ENCODE measurements at places on chromosomes 6 and 20.

GRCh38 chr6:18835976-18836375, 448.8 kb downstream of the RNF144B start:
- no peak for DNase-seq

- no peak for DNase-seq
Measured at GRCh38 chr20:20393207-20394120, 25.6 kb downstream of the INSM1 start.

DNA sequence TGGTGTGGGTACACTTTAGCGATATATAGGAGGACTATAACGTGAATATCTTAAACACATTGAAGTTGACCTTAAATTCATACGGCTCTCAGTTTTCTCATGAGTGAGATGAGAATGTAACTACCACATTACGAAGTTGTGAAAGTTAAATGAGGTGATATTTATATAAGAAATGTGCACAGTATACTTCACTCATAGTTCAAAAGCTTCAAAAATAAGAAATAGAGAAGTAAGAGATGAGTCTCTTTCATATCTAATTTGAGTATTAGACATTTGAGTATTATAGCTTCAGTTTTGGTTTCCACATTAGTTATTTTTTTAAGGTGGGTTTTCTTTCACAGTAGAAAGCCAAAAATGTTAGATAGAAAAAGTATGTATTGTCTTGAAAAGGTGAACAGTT, 183.3 kb downstream of the NKAIN2 start:
- DNase-seq: no peak

DNA sequence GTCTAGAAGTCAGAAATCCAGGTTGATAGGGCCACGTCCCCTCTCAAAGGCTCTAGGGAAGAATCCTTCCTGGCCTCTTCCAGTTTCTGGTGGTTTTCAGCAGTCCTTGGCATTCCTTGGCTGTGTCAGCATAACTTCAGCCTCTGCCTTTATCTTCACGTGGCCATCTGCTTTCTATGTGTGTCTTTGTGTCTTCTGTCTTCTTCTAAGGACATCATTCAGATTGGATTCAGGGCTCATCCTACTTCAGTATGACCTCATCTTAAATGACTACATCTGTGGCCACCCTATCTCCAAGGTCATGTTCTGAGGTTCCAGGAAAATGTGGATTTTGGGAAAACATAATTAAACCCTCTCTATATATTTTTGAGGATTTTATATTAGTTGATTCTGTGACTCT, 23.0 kb downstream of the C6orf89 start:
- DNase-seq: no peak

- DNase-seq: no peak
Measured at GRCh38 chr6:54595844-54596243, 250.7 kb upstream of the FAM83B start.

GRCh38 chr6:35370785-35371493, 28.6 kb downstream of the PPARD start:
- no peak for DNase-seq

GRCh38 chr6:7562769-7563168, 21.3 kb downstream of the DSP start:
- no peak for DNase-seq

DNA sequence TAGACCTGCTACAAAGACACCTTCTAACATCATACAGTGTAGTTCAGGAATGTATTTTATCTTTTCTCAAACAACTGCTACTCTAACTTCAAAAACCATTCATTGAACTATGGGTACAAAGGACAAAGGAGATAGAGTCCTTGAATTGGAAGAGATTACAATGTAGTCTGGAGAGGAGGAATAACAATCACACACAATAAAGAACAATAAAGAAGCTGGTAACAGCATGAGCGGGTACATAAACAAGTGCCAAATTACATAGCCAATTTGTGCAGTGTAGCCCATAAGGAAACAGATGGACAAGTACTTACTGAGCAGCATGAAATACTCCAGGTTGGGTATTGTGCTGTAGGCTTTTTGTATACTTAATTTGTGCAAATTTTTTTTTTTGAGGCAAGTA, 44.3 kb downstream of the OSTM1 start:
- no peak for DNase-seq

DNA sequence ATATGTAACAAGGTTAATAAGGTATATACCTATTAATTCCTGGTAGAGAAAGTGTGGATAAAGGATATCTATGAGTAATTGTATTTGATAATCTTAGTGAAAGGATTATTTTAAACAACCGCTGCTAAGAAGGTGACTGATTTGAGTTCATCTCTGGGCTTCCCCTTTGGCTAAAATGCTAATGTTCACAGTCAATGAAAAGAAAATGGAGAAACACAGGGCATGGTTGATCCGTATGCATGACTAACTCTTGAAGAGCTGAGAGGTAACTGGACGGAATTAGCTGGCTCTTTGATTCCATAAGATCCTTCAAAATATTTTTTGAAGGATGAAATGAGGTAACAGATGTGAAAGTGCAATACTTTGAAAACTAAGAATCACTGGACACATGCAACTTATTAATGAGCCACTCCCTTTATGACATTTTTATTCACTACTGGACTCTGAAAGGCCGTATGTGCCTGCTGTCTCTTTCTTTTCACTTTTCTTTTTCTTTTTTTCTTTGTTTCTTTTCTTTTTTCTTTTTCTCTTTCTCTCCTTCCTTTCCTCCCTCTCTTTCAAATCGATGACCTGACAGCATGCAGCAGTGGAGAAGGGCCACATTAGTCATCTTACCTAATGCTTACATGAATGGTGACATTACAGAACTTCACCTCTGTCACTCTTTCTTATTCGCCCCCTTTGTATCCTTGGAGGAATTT, 464.6 kb downstream of the CDKAL1 start:
- no peak for DNase-seq
